ENCODE measurements at places on chromosomes 11 and 22.
A peak's percentile ranks its signal among the peaks of the same experiment; 100 is the strongest.

DNA sequence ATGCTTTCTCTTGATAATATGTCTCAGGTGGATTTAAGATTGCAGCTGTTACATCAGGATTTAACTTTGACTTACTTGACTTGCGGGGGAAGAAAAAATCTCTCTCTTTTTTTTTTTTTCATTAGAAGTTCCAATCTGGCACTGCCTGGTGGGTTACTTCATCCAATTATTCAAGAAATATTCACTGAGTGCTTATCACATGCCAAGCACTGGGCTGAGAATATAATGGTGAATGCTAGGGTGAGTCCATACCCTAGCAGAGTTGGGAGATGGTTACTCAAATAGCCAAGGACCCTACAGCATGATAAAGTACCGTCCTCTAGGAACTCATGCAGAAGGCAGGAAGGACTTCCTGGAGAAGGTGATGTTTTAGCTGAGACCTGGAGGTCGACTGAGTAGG is 57.9 kb upstream of the EIF3D start:
- DNase-seq: no peak

DNA sequence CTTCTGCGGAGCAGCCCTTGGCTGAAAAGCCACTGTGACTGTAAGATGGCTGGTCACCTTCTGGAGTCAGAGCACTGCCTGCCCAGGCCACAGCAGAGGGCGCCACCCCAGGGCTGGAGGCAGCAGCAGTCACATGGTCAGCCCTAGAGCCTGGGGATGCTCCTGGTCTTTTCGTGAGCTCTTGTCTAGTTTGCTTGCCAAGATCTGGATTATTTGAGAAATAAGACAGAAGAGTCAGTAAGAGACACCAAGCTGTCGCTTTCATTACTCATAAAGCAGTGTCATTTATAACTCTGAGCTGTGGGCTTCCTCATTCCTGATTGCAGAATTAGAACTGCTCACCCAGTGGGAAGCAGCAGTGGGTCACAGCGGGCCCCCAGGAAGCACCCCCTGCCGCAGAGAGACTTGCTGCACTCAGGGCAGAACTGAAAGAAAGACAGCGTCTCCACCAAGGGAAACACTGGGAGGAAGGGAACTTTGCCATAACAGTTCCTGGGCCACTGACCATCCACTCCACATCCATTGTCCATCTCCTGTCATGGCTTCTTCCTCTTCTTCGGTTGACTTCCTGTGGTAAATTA is 56.7 kb downstream of the PPP6R2 start:
- no peak for DNase-seq

DNA sequence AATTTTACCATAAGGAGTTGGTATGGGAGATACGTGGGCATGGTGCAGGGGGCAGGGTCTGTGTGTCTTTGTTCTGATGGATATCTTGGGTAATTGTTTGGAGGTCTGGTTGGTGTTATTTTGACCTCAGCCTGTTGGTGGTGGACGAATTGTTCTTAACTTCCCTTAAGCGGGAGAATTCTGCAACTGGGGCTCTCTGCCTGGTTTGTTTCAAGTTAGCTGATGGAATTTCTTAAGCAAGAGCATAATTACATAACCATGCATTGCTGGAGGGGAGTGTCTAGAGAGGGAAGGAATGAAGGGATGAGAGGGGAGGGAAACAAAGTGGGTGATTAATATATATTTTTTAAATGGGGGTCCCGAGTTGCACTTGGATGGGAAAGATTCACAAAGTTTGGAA is 908.5 kb upstream of the RAG2 start:
- DNase-seq: no peak

DNA sequence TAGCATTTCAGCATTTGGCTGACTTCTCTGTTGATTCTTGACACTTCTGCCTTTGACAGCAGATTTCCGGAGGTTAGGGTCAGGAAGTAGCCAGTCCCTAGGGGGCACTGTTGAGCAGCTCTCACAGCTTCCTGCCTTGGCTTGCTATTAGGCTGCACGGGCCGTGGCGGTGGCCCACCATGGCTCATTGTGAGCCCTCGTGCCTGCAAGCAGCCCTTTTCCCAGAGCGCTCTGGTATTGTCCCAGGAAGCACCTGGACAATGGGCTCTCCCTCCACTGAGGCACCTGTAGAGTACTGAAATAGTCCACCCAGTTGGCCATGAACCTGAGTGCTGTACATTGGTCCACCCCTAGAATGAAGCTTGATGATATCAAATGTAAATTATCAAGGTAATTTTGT is 100.2 kb upstream of the GAL start:
- DNase-seq: no peak

GRCh38 chr11:123678246-123678645 is 23.8 kb upstream of the SCN3B start:
- no peak for DNase-seq

GRCh38 chr11:133762538-133762937 is 82.8 kb downstream of the SPATA19 start:
- no peak for DNase-seq

GRCh38 chr22:26564181-26564580 is 25.8 kb downstream of the TPST2 start:
- DNase-seq: no peak

GRCh38 chr11:3825473-3826154 is 15.1 kb downstream of the RHOG start:
- DNase-seq: no peak

DNA sequence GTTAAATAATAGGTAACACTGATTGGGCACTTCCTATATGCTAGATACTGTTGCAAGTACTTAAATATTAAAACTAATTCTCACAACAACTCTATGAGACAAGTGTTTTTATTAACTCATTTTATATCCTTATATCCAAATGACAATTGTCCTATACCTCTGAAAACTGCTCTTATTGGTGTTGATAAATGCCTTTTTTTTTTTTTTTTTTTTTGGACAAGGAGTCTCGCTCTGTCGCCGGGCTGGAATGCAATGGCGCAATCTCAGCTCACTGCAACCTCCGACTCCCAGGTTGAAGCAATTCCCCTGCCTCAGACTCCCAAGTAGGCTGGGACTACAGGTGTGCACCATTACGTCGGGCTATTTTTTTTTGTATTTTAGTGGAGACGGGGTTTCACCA is 41.6 kb downstream of the MRTFA start:
- DNase-seq: no peak

- DNase-seq: no peak
These were observed 14.2 kb upstream of the CDC42BPG start for GRCh38 chr11:64858467-64859263.

DNA sequence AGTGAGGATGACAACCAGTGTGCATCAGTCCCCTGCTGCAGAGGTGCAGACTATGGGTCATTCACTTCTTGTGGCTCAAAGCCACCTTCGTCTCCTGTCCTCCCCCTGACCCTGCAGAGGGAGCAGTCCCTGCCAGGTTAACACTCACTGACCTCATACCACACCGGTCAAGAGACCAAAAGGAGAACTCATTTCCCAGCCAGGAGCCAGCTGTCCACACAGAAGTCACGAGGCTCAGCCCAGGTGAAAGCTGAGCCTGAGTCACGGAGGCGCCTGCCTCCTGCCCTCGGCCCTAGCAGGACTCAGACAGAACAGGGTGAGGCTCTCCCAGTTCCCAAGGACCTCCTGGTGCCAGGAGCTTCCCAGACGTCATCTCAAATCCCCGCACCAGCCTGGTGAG is 103.7 kb downstream of the MN1 start:
- DNase-seq: no peak

- DNase-seq: peak; percentile 74
These were observed 1.2 kb downstream of the ARHGEF17 start for GRCh38 chr11:73308961-73309919.

DNA sequence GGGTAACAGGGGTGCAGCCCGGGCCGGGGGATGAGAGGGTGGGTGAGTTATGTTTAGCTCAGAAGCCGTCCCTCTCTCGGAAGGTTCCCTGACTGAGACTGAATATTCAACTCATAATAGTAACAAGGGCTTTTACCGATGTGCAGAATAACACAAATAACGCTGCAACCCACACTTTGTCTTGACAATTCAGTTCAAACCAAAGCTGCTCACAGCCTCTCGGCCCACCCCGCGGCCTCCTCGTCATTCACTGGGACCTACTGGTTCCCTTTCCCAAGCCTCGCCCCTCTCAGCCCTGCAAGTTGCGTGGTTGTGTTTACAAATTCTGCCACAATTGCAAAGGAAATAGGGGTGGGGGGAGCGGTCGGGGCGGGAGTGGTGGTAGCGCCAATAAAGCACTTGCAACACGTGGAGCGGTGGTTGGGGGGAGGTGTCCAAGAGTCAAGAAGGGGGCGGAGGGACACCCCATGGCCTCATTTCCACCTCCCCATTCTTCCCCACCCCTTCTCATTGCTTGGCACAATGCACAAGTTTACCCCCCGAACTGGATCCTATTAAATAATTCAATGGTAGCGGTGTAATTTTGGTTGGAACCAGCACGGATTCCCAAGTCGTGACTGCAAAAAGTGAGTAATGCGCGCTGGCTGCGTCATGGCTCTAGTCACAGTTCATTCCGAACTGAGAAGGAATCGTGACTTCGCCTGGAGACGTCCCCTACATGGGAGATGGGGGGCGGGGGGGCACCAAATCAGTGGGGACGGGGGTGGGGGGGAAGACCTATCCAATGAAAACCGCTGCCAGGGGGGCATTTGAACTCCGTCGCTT is 102.0 kb upstream of the HSD17B12 start:
- no peak for DNase-seq

- no peak for DNase-seq
These were observed 132.0 kb upstream of the NAV2 start for GRCh38 chr11:19580646-19581045.

DNA sequence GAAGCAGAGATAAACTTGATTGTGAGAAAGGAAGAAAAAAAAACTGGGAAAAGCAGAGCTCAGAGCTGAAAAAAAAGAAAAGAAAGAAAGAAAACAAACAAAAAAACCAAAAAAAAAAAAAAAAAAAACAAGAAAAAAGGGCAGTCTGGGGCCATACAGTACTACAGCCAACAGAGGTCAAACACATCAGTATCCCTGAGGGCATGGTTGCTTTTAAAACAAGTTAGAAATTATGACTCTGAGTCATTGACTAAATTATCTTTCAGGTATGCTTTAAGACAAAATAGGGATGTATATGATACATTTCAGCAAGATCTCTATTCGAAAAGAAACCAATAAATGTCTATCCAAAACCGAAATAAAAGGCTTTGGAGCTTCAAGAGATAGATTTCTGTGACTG is 37.1 kb upstream of the TLCD5 start:
- no peak for DNase-seq

DNA sequence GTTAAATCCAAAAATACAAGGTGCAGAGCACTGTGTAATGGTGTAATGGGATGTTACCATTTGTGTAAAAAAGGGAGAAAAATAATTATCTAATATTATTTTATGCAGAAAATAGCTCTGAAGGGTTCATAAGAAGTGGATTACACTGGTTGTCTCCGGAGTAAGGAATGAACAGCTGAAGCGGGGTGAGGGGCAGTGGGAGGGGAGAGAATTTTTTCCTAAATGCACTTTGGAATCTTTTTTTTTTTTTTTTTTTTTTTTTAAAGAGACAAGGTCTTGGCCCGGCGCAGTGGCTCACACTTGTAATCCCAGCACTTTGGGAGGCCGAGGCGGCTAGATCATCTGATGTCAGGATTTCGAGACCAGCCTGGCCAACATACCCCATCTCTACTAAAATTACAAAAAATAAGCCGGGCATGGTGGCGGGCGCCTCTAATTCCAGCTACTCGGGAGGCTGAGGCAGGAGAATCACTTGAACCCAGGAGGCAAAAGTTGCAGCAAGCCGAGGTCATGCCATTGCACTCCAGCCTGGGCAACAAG is 6.8 kb upstream of the POLR3H start:
- no peak for DNase-seq
